ENCODE measurements at places on chromosomes 7 and 10.

DNA sequence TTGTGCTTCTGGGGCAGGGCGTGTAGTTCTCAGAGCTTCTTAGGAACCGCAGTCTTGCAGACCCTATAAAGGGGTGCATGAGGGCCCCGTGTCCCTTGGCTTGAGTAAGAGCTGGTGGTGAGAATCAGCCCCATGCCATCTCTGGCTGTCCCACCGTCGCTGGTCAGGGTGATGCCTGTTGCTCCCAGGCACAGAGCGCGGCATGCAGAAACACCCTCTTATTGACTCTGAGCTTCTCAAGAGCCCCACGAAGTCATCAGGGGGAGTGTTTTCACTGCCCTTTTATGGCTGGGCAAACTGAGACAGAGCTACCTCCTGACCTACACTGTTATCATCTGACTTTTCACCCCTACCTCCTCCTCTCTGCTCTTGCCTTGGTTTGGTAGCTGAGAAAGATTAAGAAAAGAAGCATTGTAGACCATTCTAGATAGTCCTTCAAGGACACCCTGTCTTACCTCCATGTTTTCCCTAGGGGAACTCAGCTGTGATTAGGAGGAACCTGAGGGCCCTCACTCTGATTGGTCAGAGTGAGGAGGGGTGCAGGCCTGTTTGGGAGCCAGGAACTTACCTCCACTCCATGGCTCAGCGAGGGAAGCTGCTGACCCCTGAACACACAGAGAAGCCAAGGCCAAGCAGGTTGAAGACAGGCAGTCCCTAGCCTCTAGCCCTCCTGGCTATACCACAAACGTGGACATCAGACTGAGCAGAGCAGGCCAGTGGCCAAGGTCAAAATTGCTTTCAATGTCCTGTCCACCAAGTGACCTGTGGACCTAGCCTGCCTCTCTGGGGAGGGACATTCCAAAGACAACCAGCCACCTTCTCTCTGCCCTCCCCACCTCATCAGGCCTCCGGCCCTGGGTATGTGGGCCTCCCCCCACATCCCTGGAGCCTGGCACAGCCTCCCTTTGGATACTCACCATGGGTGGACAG lies 17.6 kb downstream of the UNC5B start:
- DNase-seq = no peak

DNA sequence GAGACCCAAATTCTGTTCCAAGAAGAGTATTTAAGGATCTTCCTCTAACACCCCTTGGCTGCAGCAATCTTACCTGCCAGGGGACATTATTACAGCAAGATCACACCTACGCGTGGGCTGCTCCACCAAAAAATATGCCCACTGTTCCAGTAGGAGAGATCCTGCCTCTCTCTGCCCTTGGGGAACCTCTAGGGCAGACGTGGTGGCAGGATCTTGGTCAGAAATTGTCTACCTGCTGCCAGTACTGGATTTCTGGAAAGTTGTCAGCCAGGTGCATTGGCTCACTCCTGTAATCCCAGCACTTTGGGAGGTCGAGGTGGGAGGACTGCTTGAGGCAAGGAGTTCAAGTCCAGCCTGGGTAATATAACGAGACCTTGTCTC lies 259.0 kb downstream of the CALN1 start:
- DNase-seq = no peak

DNA sequence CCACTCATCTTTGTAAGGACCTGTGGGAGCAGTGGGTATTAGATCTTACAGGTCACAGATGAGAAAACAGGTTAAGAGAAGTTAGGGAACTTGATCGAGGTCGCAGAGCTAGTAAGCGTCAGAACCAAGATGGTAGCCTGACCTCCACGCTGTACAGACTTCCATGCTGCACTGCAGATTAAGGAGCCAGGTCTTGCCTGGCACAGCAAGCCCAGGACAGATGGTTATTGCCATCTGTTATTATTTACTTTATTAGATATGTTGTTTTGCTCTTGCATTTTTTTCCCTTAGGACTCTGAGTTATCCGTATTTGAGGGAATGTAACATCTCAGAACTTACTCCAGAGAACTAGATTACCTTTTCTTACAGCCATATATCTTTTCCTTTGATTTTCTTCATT lies 147.2 kb downstream of the NSUN6 start:
- no peak for DNase-seq

- DNase-seq = no peak
These were observed 26.0 kb downstream of the EGFR start for GRCh38 chr7:55044791-55045190.

DNA sequence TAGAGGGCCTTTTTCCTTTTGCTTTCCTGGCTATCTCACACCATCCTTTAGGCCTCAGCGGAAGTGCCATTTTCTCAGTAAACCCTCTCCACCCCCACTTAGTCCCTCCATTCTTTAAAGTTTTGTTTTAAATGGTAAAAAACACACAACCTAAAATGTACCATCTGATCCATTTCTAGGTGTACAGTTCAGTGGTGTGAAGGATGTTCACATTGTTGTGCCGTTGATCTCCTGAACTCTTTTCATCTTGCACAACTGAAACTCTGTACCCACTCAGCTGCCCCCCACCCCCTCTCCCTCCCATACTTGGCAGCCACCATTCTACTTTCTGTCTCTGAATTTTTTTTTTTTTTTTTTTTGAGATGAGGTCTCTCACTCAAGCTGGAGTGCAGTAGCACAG lies 52.2 kb downstream of the SNX10 start:
- DNase-seq = no peak

DNA sequence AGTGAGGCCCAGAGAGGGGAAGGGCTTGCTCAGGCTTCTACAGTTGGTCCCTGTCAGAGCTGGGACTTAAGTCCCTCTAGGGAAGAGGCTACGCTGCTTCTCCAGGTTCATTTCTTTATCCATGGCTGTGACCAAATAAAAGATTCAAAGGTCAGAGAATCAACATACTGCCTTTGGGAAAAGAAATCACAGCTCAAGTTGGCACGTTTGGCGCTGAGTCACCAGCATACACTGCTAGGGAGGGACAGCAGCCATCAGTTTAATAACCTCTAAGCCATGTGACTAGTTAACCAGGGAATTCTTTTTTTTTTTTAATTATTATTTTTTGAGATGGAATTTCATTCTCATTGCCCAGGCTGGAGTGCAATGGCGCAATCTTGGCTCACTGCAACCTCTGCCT lies 28.4 kb upstream of the CRHR2 start:
- no peak for DNase-seq

DNA sequence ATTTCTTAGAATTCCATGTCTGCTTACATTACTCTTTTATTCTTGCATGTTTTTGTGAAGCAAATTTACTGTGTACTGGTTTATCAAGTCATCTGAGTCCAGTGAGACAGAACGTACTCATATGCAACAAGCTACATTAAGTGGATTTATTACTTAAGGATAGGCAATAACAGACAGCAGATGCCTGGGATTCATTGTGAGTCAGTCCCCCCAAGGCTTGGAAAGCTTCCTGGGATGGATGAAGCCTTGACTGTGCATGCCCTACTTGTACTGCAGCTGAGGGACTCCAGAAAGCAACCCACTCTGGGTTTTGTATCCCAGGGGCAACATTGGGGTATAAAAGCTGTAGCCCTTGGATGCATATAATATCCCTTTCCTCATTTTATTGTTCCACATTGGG lies 113.4 kb upstream of the RAB18 start:
- DNase-seq = no peak

- no peak for DNase-seq
These were observed 95.2 kb upstream of the FAM133B start for GRCh38 chr7:92685136-92686042.

DNA sequence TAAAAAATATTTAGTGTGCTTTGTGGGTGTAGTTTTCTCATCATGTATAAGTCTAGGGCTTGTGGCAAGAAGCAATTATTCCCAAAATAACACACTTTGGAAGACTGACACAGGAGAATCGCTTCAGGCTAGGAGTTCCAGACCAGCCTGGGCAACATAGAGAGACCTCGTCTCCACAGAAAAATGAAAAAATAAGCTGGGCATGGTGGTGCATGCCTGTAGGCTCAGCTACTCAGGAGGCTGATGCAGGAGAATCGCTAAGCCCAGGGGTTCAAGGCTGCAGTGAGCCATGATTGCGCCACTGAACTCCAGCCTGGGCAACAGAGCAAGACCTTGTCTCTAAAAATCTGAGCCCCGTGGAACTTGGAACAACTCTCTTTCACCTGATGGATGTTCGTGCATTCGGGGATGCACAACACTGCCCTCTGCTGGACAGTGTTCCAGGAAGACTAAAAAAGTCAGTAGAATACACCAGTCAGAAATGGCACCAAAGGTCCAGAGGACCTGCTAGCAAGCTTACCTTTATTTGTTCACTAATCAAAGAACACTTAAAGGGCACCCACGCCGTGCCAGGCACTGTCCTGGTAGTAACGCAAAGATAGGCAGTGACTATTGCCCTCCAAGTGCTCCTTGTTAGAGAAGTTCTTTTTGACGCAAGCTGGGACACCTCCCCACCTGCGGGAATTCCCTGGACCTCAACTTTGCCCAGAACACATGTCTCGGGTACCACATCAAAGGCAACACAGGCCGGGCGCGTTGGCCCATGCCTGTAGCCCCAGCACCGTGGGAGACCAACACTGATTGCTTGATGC lies 81.9 kb upstream of the CALN1 start:
- DNase-seq = peak; percentile 63

GRCh38 chr10:69317175-69317604 lies 38.9 kb downstream of the HK1 start:
- no peak for DNase-seq

- no peak for DNase-seq
These were observed 19.9 kb downstream of the CCDC3 start for GRCh38 chr10:12981570-12981969.

DNA sequence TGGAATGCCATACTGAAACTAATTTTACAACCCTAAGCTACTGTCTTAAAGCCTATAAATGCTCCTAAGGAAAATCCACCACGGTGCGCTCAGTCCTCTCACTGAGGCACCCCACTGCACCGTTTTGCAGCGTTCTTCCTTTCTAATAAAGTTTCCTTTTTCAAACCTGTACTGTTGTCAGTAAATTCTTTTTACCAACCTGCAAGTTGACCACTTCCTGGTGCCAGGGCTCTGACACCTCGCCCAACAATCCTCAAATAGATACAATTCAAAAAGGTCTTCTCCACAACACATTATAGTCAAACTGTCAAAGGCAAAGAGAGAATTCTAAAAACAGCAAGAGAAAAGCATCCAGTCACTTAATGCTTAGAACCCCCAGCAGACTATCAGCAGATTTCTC lies 42.8 kb downstream of the HERPUD2 start:
- DNase-seq = no peak

GRCh38 chr10:79182781-79183467 lies 114.2 kb downstream of the ZMIZ1 start:
- no peak for DNase-seq

DNA sequence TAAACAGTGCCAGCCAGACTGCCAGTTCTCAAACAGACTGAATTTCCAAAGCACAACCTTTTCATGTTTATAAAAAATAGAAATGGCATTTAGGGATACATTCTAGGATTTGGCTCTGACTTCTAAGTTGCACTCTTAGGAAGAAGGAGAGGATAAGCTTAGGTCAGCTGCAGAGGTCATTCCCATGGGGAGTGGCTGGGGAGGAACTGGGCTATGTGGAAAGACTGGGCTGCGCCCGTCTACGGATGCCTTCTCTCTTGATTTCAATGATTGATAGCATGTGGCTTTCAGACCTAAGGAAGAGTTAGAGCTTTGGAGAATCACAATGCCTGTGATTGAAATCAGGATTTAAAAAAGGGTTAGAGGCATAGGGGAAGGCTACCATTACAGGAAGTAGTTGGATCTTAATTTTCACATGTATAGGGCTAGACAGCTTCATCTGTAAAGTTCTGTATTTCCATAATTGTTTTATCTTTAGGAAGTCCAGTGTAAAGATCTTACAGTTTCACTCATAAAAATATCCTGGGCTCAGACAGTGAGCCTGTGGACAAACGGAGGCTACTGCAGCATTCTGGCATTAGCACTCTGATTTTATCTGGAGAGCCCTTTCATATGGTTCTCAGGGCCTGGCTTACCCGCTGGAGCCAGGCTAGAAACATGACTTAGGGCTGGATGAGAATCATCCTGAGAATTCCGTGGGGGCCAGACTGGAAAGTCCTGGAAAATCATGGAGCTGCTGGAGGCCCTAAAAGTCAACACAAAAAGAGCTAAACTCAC lies 29.5 kb downstream of the NUDT5 start:
- no peak for DNase-seq

DNA sequence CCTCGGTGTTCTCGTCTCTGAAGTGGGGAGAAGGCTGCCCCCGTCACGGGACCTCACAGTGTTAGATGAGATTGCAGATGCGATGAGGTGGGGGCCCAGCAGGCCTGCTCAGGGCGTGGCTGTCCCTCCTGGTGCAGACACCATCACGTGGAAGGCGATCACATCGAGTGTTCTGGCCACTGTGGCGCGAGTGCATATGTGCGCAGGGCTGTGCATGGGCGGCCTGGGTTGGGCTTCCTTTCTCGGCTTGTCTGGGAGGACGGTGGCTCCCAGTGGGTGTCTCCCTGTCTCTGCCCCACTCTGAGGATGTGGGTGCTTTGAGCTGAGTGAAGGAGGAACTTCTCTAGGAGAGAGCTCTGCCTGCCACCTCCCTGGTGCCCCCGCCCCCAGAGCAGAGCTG lies 83.1 kb downstream of the LHPP start:
- DNase-seq = no peak

GRCh38 chr10:32882076-32882475 lies 76.0 kb downstream of the ITGB1 start:
- no peak for DNase-seq

DNA sequence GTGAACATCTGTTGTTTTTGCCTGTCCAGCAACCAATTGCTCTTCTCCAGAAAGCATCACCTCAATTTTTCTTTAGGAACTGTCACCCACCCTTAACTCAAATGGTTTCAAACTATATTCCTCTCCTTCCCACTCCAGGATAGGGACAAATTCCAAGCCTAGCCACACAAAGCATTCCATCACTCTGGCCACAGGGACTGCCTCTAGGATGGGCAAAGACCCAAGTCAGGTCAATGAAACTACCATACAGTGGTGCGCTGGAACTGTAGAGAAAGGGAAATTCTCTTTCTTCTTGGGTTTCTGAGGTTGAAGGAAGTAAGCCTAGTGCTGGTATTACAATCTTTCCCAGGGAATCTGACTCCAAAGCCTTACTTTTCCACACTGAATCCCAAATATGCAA lies 3.6 kb downstream of the MICU1 start:
- no peak for DNase-seq

DNA sequence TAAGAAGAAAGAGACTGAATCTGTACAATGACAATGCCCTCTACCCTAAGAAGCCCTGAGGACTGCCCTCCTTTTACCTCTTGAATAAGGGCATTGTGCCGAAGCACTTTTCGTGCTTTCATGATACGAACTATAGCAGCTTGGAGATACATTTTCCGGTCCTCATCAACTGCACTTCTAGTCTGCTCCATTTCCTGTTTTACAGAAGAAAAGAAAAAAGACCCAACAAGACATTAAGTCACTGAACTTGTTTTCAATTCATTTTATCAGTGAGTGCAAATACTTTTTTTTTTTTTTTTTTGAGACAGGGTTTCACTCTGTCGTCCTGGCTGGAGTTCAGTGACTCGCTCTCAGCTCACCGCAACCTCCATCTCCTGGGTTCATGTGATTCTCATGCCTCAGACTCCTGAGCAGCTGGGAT lies 78.4 kb downstream of the CUL2 start:
- no peak for DNase-seq

- no peak for DNase-seq
These were observed 533.1 kb downstream of the KCNMA1 start for GRCh38 chr10:77104459-77104980.

All from NCI-H1092 (cell line).